ENCODE measurements at places on chromosomes 1 and 21.

DNA sequence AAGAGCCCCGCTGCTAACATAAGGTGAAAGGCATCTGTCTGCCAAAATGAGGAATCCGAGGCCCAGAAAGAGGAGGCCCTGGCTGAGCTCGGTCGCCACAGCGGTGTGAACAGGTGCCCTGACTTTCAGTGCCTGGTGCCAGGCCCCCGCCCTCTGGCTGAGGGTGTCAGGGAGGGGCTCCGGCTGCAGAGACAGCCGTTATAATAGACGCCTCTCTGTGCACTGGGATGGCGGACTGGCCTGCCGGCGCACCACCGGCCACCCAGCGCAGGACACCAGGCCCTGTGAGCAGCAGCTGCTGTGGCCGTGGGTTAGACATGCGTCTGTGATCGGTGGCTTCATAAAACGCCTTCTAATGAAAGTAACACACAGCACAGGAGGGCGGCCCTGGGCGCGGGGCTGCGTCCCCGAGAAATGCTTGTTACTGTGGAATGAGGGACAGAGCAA is 51.4 kb upstream of the ACTRT2 start:
- no peak overlapping the region for H3K27ac ChIP-seq
- no peak overlapping the region for H3K4me3 ChIP-seq
- H3K36me3 ChIP-seq, result no peaks in the 10 kb centered on the region
- DNase-seq, result no peak
- H3K4me1 ChIP-seq, result peaks cover 10% of the 10 kb centered on the region

- H3K4me1 ChIP-seq, result peaks cover 3% of the 10 kb centered on the region
- peaks cover 31% of the 10 kb centered on the region for H3K27me3 ChIP-seq
- H3K4me3 ChIP-seq, result no peak overlapping the region
- DNase-seq, result no peak
Observed at GRCh38 chr1:156697481-156697880, 7.9 kb downstream of the CRABP2 start.

- H3K4me3 ChIP-seq, result no peak overlapping the region
- no peaks in the 10 kb centered on the region for H3K36me3 ChIP-seq
- no peaks in the 10 kb centered on the region for H3K27me3 ChIP-seq
- no peaks in the 10 kb centered on the region for H3K4me1 ChIP-seq
Observed at GRCh38 chr1:188769181-188769580, 1708.5 kb downstream of the BRINP3 start.

DNA sequence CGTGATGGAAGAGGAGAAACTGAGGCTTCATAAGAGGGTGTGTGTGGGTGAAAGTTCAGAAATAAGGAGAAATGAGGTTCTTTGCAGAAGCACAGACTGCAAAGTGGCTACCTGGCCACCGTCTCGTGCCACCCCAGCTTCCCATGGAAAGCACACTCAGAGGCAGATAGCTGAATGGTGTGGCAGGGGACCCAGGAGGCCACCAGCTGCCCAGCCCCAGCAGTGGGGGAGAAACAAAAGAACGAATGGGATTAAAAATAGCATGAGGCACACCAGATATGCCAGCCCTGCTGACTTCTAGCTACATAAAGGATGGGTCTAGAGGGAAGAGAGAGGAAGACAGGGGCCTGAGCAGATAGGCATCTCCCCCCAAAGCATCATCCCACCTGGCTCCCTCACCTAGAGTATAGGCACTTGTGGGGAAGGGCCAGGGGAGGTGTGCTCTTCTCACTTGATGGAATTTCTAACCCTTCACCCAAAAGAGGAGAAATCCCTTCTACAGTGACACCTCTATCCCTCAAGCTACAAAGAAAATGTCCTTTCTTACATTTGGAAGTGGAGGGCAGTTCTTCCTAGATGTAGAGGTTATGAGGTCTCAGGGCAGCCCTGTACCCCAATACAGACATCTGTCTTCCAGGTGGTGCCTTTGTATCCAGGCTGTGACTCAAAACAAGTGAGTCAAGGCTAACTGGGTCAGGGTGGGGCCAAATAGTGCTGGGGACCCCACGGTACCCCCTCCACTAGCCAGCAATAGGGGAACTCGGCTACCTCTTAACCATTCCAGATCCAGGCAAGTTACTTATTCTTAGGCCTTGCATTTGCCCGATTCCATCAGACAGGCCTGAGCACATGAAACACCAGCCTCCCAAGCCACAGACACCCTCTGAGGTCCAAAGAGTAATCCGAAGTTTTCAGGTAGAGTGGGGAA is 3.5 kb downstream of the HDGF start:
- H3K27ac ChIP-seq, result peak overlapping the region; percentile 95
- no peaks in the 10 kb centered on the region for H3K27me3 ChIP-seq
- peak overlapping the region; percentile 94 for H3K4me3 ChIP-seq
- H3K36me3 ChIP-seq, result peaks cover 57% of the 10 kb centered on the region
- peaks cover 66% of the 10 kb centered on the region for H3K4me1 ChIP-seq

DNA sequence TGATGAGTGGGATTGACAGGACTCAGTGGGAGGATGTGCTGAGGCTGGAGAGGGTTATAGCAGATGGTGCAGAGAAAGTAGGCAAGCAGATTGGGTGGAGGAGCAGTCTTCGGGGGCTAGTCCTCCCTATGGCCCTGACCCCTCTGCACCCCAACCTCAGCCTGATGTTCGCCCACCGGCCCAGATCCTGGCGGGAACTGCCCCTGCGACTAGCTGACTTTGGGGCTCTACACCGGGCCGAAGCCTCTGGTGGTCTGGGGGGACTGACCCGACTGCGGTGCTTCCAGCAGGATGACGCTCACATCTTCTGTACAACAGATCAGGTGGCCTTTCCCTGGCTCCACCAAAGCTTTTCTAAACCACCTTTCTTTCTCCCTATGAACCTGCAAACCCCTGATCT is 9.6 kb upstream of the ECM1 start:
- no peaks in the 10 kb centered on the region for H3K4me1 ChIP-seq
- peaks cover 45% of the 10 kb centered on the region for H3K36me3 ChIP-seq
- no peaks in the 10 kb centered on the region for H3K27me3 ChIP-seq
- H3K4me3 ChIP-seq, result no peak overlapping the region
- H3K27ac ChIP-seq, result no peak overlapping the region

GRCh38 chr1:22608361-22608760 is 28.1 kb upstream of the C1QA start:
- peaks cover 20% of the 10 kb centered on the region for H3K27me3 ChIP-seq
- DNase-seq, result no peak
- no peaks in the 10 kb centered on the region for H3K36me3 ChIP-seq
- no peak overlapping the region for H3K27ac ChIP-seq
- H3K4me3 ChIP-seq, result no peak overlapping the region

DNA sequence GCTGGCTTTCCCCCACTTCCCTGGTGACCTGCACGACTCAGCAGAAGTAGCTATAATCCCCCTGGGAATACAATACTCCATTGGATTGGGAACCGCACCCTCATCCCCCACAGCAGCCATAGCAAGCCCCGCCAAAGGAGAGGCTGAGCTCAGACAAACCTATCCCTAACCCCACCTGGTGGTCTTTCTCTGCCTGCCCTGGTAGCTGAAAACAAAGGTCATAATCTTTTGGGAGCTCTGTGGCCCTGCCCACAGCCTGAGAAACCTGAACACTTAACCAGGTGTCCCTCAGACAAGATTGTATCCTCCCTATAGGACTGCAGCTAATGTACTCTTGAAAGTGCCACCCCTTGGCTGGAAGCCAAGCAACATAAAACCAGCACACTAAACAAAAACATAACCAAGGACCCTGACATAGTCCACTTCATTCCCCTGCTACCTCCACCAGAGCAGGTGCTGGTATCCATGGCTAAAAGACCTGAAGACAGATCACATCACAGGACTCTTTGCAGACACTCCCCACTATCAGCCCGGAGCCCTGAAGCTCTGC is 71.6 kb upstream of the RUNX1 start:
- no peaks in the 10 kb centered on the region for H3K36me3 ChIP-seq
- no peak for DNase-seq
- H3K27ac ChIP-seq, result no peak overlapping the region
- no peak overlapping the region for H3K4me3 ChIP-seq
- H3K4me1 ChIP-seq, result no peaks in the 10 kb centered on the region

DNA sequence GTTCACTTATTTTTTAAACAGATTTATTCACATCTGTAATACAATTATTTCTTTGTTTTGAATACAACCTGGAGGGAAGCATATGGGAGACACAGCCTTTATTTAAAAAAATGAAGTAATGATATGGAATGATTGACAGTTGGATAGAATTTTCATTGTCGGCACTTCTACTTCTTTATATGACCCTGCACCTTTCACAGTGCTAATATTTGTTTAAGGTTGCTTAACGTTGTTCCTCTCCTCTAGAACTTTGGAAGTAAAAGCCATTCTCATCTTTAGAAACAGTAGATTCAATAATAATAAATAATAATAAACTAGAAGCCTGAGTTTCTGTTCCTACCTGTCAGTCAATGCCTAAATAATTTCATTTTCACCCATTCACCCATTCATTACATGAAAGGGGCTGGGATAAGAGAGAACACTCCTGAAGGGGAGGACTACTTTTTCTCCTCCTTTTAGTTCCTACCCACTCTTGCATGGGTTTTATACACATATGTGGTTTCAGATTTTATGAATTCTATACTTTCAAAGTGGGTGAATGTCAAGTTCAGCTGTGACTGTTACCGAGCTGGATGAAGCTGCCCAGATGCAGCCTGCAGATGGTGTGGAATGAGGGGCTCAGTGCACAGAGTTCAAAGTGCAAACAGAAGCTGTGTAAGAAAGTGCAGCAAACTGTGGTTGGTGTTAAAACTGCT is 9.4 kb downstream of the RUNX1 start:
- H3K36me3 ChIP-seq, result peaks cover 83% of the 10 kb centered on the region
- H3K4me3 ChIP-seq, result peak overlapping the region; percentile 47
- H3K27me3 ChIP-seq, result no peaks in the 10 kb centered on the region
- H3K4me1 ChIP-seq, result peaks cover 96% of the 10 kb centered on the region
- peak overlapping the region; percentile 99 for H3K27ac ChIP-seq
